Thyroid gland (tissue), 4 donors: ENCODE measurements at places on chromosomes 7 and 10. TPM values are rescaled to one million over a fixed set of nuclear protein-coding genes. Genes with fewer than 3 reads are reported as not detected.

GRCh38 chr7:68158686-68159295 is 1162.2 kb downstream of the TYW1 start:
- no peak for DNase-seq

- no peak for DNase-seq
Observed at GRCh38 chr10:21437770-21438382, 87.6 kb downstream of the SKIDA1 start.

GRCh38 chr7:137583172-137583571 is 239.6 kb upstream of the PTN start:
- DNase-seq = no peak

- DNase-seq = no peak
Observed at GRCh38 chr10:70594161-70594560, 8.4 kb downstream of the PRF1 start.

DNA sequence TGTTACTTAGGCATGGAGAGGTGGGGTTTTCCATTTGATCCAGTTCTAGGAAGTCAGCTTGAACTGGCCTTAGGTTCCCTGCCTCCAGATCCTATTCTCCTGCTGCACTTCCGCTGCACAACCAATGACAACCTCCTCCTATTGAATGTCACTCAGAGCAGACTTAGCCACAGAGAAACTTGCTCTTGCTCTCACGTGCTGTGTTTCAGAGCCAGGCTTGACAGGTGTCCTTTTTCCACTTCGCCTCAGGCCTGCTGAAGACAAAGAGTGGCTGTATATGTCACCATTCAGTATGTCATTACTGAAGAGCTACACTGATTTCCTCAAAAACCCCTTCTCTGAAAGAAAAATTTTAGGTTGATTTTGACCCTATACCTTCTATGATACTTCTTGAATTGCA is 115.4 kb upstream of the ETV1 start:
- DNase-seq = no peak

DNA sequence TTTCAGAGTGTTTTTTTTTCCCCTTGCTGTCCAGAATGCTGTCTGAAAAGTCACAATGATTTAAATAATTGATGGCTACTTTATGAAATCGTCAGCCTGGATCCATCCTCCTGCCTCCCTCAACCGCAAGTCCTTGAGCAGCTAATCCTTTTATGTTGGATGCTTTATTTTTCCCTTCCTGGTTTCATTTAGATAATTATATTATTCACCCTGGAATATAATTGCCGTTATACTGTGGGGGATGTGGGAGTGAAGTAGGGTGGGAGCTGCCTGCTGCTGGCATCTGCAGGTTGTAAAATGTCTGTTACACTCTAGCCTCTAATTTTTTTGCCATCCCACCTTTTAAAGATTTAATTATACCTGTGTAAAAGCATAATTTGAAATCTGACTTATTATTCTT is 290.5 kb upstream of the LRGUK start:
- DNase-seq = no peak

INA gene
- 0.59 TPM for total RNA-seq

SVOPL gene
- total RNA-seq = not detected

MEIG1 gene
- total RNA-seq = not detected

GDF10 gene
- 9.1 TPM for total RNA-seq

DPCD gene
- 18.1 TPM for total RNA-seq
